Stimulated activated CD4-positive, alpha-beta T cell treated with anti-CD3 and anti-CD28 coated beads, Interleukin-1b, Interleukin-23, amount 100 ng/mL, for 1 hour (primary cell): ENCODE measurements at places on chromosomes 16 and 17.

DNA sequence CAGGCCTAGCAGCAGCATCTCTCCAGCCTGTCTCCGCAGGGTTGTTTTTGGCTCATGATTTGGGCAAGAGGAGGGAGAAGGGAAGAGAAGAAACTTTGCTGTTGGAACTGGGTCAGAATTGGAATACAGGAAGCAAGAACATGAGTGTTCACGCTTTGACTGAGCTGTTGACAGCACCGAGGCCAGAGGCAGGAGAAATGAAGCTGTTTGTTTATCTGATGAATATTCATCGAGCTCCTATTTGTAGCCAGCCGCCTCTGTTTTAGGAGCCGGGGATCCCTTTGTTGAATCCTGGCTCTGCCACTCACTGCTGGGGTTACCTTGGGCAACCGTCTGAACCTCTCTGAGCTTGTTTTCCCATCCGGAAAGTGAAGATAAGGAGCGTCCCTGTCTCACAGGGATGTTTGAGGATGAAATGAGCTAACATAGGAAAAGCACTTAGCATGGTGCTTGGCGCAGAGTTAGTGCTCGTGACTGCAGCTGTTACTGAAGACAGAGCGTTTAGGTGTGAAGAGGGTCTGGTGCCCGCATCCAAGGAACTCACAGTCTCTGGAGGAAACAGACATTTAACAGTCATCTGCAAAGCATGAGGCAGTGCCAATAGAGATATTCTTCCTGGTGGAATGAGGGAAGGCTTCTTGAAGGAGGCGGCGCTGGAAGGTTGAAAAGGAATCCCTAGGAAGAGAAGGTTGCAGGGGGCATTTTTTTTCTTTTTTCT lies 29.2 kb downstream of the RAP1GAP2 start:
- no peak for DNase-seq

GRCh38 chr17:37447641-37448040 lies 41.0 kb downstream of the TADA2A start:
- no peak for DNase-seq

GRCh38 chr16:55955845-55956244 lies 80.7 kb upstream of the CES5A start:
- DNase-seq, result no peak

- no peak for DNase-seq
Measured at GRCh38 chr17:80694992-80695912, 150.6 kb downstream of the RPTOR start.

DNA sequence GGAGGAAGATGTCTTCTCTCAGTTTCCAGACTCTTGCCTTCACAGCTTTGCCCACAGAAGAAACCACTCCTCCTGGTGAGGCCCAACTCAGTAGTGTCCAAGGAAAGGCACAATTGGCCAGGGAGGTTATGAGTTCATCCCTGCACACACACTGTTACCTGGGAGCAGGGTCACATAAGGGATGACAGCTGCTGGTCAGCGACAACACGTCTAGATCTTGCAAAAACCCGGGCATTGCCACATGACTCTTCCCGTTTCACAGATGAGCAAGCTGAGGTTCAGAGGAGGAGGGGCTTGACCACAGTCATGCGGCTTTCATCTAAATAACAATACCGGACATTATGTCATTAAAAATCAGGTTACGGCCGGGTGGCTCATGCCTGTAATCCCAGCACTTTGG lies 186.0 kb downstream of the COPRS start:
- DNase-seq, result no peak

- DNase-seq, result no peak
Measured at GRCh38 chr16:9845661-9846361, 336.4 kb downstream of the GRIN2A start.

GRCh38 chr17:82959242-82959930 lies 119.6 kb upstream of the ZNF750 start:
- DNase-seq, result no peak

DNA sequence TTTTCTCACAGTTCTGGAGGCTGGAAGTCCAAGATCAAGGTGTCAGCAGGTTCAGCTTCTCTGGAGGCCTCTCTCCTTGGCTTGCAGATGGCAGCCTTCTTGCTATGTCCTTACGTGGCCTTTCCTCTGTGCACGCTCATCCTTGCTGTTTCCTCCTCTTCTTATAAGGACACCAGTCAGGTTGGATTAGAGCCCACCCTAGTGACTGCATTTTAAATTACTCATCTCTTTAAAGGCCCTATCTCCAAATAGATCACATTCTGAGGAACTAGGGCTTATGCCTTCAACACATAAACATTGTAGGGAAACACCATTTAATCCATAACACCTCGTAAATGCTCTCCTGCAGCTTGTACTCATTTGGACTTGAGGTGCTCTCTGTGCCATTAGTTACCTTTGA lies 36.3 kb downstream of the DHRS7C start:
- no peak for DNase-seq

DNA sequence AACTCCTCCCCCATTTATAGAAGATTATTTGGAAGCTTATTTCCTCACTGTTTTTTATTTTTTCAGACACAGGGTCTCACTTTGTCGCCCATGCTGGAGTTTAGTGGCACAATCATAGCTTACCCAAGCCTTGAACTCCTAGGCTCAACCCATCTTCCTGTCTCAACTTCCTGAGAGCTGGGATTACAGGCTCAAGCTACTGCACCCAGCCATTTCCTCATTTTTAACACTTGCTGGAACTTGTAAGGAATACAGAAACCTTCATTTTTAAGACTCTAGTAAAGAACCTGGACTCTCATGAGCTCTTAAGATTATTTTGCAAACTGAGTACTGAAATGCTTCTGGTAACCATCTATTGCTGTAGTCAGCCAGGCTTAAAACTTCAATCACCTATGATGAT lies 29.9 kb downstream of the KANSL1 start:
- DNase-seq, result no peak

DNA sequence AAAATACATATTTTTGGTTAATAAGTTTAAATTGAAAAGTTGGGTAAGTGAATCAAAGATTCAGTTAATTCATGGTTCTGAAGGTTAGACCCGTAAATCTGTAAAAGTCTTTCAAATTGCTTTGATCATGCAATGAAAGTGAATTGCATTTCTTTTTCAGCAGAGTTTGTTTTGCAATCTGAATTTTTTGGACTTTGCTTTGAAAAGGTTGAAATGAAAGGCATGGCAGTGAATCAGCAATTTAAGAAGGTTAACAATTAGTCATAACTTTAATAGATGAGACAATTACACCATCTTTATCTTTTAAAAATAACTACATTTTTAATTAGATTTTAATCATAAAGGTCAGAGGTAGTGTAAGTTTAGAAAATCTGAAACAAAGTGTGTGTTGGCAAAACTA lies 310.9 kb upstream of the KCNJ16 start:
- no peak for DNase-seq

DNA sequence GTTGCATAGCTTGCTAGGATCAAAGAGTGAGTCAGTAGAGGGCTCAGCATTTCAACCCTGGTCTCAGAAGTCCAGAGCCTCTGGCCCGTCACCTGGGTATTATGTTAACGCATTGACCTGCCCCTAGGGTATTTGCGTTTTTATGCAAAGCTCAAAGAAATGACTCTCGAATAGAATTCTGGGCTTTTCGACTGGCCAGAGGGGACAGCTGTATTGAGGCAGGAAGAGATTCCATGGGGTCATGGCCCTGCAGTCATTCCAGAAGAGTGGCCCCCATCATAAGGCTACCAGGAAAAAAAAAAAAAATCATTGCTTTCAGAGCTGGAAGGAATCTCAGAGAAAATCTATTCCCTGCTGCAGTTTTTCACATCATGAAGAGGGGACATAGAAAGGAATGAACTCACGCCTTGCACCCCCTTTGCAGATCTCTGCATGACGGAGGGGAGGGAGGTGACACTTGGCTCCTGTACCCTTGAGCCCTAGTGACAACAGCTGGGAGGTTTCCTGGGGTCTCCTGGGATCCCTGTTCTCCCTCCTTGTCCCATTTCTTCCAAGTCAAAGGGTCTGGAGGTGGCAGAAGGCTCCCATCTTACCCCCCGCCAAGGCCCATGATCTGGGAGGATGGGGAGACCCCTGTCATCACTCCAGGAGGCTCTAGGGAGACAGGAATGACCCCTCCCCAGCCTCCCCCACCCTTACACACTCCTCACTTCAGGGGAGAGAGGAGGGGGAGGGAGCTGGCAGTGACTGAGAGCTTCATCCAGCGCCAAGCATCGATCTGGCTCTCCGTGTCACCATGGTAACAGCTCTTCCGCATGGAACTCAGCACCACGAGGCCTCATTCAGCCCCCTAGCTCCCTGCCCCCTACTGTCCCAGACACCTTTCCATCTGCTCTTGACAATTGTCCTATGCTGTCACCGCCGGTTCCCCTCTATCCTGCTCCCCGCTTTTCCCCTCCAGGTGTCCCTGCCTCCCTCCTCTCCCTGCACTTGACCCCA lies 35.8 kb downstream of the GP2 start:
- no peak for DNase-seq

DNA sequence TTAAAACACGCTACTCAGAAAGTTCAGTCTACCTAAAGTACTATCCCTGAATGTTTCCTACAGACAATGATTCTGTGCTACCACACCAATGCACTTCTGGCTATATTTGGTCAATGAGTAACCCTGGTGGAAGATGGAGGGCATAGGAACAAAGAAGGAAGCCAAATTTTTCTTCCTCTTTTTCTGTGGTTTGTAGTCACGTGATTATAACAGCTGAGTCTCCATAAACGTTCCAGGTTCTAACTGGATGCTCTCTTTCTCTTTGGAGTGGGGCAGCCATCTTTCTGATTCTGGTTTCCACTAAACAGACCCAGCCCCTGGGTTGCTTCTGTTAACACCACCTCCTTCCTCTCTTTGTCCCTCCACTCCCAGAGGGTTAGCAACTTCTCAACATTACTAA lies 274.9 kb downstream of the CDH11 start:
- DNase-seq, result no peak

GRCh38 chr16:14455573-14455972 lies 174.5 kb downstream of the PARN start:
- DNase-seq, result no peak

DNA sequence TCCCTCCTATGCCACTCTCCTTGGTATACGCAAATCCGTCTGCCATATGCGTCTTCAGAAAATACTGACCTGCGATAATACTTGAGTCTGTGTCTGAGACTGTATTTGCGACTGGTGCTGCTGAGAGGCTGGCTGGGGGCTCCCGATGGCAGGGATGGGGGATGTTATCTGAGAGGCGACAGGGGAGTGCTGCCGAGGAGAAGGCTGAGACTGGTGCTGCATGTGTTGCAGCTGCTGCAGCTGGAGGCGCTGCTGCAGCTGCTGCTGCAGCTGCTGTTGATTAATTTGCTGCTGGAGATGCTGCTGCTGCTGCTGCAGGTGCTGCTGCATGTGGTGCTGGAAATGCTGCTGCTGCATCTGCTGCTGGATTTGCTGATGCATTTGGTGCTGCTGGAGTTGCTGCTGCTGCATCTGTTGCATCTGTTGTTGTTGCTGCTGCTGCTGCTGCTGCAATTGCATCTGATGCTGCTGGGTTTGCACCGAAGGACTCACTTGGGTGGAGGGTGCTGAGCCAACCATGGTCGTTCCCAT lies 107.7 kb downstream of the TOX3 start:
- DNase-seq, result no peak

GRCh38 chr17:72922219-72922618 lies 170.3 kb downstream of the SLC39A11 start:
- DNase-seq, result no peak

GRCh38 chr17:45302649-45303173 lies 14.1 kb downstream of the MAP3K14 start:
- no peak for DNase-seq

DNA sequence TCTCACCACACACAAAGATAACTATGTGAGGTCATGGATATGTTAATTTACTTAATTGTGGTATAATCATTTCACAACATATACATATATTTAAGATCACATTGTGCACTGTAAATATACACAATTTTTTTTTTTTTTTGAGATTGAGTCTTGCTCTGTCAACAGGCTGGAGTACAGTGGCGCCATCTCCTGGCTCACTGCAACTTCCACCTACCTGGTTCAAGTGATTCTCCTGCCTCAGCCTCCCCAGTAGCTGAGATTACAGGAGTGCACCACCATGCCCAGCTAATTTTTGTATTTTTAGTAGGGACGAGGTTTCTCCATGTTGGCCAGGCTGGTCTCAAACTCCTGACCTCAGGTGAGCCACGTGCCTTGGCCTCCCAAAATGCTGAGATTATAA lies 11.5 kb upstream of the PRSS54 start:
- peak; percentile 19 for DNase-seq

- DNase-seq, result no peak
Measured at GRCh38 chr16:8179615-8180014, 410.7 kb downstream of the TMEM114 start.

DNA sequence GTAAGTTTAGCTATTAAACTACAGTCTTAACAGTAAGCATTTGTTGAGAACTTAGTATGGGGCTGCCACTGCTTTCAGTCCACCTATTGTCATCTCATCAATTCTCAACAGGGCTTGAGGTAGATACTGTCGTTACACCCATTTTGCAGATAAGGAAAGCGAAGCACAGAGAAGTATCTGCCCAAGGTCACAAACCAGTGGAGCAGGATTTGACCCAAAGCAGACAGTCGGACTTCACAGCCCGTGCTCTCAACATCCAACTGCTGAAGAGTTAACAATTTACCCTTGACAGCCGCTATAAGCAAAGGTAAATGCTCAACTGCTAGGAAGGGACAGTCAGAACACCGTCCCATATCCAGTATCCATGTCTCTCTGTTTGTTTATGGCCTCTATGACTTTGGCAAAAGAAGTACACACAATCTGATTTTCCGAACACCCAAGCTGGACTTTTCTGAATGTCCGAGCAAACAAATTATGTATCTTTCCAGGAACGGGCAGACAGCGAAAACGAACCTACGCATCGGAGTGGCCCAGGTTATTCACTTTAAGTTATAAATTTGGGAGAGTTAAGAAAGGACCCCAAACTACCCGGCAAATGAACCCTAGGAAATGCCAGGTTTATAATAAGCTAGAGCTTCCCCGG lies 1.2 kb downstream of the SIAH1 start:
- no peak for DNase-seq

- DNase-seq, result no peak
Measured at GRCh38 chr16:88062341-88063210, 111.3 kb downstream of the BANP start.

GRCh38 chr17:16391451-16391850 lies 10.6 kb downstream of the UBB start:
- no peak for DNase-seq

DNA sequence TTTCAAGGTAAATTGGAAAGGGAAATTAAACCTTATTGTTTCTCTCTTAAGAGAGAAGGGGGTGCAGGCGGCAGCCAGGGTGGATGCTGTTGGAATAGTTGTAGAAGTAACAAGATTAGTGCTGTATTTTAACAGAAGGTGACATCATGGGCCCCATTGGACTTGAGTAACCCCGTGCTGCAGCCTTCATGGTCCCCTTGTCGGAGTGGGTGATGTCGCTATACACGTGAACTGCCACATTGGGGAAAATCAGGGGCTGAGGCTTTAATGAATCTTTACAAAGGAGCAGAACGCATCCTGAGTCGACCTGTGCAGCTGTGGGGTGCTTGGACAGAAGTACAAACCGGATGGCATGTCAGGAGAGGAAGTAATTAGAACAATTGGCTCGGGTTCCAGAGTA lies 3.2 kb downstream of the SNX11 start:
- DNase-seq, result no peak

DNA sequence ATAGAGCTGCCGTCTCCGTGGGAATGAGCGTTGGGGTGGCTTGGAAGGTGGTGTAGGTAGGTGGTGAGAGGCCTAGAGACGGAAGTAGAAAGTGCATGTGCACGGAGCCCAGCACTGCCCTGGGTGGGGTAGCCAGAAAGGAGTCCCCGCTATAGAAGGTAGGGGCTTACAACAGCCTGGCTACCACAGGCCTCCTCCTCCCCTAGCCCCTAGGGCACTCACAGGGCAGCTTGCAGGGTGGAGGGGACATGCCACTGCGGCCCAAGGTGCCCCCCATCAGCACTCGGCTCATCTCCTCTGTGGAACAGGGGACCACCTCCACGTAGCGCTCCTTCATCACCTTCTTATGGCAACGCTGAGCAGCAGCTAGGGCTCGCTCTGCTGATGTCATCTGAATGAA lies 5.0 kb downstream of the ESRP2 start:
- DNase-seq, result no peak
